ENCODE measurements at places on chromosomes 5 and 9. TPM values are rescaled to one million over a fixed set of nuclear protein-coding genes. Genes with fewer than 3 reads are reported as not detected.
A peak's percentile ranks its signal among the peaks of the same experiment; 100 is the strongest.

DNA sequence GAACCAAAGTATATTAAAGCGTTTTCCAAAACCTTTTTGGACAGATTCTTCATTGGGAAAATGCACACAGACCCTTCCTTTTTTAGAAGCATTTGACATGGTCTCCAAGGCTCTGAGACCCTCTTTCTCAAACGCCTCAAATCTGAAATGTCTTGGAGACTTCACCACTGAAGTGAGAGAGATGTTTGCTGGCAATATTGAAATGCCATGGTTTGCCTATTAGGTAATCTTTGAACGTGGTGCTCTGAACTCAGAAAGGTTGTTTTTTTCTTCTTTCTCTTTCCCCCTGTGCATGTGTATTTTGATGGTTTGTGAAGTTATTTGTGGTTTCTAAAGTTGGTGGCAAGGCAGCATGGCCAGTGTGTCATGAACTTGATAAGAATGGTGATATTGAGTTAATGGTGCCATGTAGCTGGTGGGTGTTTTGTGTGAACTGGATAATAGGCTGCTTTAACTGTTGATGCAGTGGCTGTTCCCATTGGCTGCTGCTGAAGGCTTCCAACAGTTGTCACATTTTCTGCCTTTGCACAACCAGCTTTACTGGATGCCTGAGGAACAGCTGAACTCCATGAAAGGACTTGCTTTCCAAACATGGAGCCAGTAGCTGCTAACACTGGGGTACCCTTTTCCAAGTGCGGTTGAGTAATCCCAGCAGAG, 1.7 kb downstream of the PALM2AKAP2 start:
- H3K27me3 ChIP-seq, result no peaks in the 10 kb centered on the region
- H3K27ac ChIP-seq, result no peak overlapping the region
- H3K4me3 ChIP-seq, result peak overlapping the region; percentile 66
- no peak for DNase-seq
- no peaks in the 10 kb centered on the region for H3K36me3 ChIP-seq
- H3K4me1 ChIP-seq, result peaks cover 2% of the 10 kb centered on the region

DNA sequence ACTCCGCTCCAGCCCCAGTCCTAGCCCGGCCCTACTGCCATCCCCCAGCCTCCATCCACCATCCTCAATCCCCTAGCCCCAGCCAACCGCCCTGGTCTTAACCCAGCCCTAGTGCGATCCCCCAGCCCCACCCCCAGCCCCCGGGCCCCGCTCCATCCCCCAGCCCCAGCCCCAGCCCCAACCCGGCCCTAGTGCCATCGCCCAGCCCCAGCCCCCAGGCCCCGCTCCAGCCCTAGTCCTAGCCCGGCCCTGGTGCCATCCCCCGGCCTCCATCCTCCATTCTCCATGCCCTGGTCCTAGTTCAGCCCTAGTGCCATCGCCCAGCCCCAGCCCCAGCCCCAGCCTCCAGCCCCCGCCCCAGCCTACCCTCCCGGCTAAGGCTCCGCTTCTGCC, 398 bp downstream of the TOR1A start:
- H3K4me3 ChIP-seq, result peak overlapping the region; percentile 96
- no peak for DNase-seq
- H3K36me3 ChIP-seq, result no peaks in the 10 kb centered on the region
- H3K27me3 ChIP-seq, result no peaks in the 10 kb centered on the region
- H3K4me1 ChIP-seq, result peaks cover 4% of the 10 kb centered on the region
- H3K27ac ChIP-seq, result no peak overlapping the region

LRRC19 gene
- total RNA-seq, result not detected

DNA sequence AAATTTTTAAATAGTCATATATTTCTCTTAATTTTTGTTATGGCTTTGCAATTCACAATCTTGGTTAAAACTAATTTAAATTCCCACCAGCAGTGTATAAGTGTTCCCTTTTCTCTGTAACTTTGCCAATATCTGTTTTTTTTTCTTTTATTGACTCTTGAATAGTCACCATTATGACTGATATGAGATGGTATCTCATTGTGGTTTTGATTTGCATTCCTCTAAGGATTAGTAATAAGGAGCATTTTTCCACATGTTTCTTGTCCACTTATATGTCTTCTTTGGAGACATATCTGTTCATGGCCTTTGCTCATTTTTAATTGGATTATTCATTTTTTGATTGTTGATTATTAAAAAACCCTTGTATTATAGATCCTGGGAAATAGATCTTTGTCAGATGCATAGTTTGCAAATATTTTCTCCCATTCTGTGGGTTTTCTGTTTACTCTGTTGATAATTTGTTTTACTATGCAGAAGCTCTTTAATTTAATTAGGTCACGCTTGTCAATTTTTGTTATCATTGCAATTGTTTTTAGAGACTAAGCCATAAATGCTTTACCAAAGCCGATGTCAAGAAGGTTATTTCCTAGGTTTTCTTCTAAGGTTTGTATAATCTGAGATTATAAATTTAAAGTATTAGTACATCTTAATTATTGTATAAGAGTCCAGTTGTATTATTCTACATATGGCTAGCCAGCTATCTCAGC, 610.9 kb downstream of the CHSY3 start:
- no peaks in the 10 kb centered on the region for H3K4me1 ChIP-seq
- no peak overlapping the region for H3K27ac ChIP-seq
- no peak for DNase-seq
- no peak overlapping the region for H3K4me3 ChIP-seq
- H3K36me3 ChIP-seq, result no peaks in the 10 kb centered on the region

DNA sequence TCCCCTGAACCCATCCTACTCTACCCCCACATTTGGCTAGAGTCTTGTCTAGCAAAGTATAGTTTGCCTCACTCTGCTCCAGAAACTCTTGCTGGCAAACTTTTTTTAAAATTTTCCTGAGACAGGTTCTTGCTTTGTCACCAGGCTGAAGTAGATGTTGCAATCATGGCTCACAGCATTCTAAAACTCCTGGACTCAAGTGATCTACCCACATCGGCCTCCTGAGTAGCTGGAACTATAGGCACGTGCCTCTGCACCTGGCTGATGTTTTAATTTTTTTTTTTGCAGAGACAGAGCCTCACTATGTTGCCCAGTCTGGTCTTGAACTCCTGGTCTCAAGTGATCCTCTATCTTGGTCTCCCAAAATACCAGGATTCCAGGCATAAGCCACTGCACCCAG, 175.8 kb upstream of the FBXL17 start:
- no peak overlapping the region for H3K27ac ChIP-seq
- H3K4me3 ChIP-seq, result no peak overlapping the region
- no peaks in the 10 kb centered on the region for H3K36me3 ChIP-seq
- DNase-seq, result no peak
- no peaks in the 10 kb centered on the region for H3K4me1 ChIP-seq

RASEF gene
- 0.08 TPM for total RNA-seq

DNA sequence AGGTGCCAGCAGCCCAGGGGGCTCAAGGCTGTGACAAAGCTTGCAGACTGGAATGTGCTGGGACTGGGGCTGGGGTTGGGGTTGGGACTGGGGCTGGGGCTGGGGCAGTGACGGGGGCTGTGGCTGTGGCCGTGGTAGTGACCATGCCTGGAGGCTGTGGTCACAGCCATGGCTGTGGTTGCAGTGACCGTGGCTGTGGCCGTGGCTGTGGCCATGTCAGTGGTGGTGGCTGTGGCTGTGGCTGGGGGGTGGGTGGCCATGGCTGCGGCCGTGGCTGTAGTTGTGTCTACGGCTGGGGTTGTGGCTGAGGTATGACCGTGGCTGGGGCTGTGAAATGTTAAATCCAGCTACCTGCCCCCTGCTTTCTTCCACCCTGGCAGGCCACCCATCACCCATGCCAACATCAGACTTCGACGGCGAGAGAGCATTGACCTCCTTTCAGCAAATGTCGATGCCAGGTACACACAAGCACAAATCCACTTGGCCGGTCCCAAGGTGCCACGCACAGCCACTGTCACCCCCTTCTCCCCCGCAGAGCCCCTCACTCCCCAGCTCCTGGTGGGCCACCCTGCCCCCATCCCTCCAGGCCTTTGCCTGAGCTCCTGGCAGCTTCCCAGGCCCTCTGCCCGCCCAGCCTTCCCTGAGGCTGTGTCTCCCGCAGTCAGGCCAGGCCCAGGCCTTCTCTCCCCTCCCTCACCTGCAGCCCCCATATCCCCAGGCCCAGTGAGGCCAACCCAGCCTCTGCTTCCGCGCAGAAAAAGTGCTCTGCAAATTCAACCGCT, 15.3 kb downstream of the LCN9 start:
- no peaks in the 10 kb centered on the region for H3K4me1 ChIP-seq
- no peaks in the 10 kb centered on the region for H3K36me3 ChIP-seq

- no peak overlapping the region for H3K27ac ChIP-seq
- no peaks in the 10 kb centered on the region for H3K4me1 ChIP-seq
- DNase-seq, result no peak
- H3K4me3 ChIP-seq, result no peak overlapping the region
Measured at GRCh38 chr5:108661024-108661423, 86.7 kb upstream of the FER start.

DNA sequence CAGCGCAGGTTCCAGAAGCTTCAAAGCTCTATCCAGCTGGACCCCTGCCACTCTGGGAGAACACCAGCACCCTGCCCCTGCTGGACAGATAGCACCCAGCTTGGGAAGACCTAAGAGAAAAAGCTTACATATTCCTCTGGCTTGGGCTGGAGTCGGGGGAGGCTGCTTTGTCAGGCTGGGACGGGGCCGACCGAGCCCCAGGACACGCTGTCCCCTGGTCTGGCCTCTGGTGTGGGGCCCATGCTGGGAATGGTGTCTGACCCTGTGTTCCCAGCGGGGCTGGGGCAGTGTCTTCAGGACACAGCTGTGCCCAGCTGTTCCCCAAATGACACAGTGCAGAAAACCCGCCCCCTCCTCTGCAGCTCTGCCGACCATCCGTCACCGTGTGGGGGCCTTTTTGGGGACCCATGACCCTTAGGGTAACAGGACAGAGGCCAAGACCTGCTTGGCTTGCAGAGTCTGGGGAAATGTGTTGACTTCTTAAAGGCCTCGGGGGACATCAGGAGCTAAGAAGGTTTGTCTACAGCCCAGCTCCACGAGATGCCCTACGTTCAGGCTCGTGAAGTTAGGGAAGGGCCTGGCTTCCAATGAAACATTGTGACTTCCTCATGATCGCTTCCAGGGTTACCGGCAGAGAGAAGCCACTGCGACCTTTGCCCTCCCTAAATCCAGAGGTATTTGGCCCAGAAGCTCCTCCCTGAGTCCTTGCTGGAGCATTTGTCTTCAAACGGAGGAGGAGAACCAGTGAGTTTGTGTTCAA, 20.4 kb upstream of the SLC2A6 start:
- peak; percentile 20 for DNase-seq
- no peaks in the 10 kb centered on the region for H3K36me3 ChIP-seq
- H3K4me1 ChIP-seq, result no peaks in the 10 kb centered on the region
- H3K4me3 ChIP-seq, result no peak overlapping the region
